Activated CD4-positive, alpha-beta memory T cell treated with anti-CD3 and anti-CD28 coated beads for 36 hours (primary cell): ENCODE measurements at places on chromosomes 4 and X.

- no peaks in the 10 kb centered on the region for H3K27me3 ChIP-seq
- H3K36me3 ChIP-seq: peaks cover 44% of the 10 kb centered on the region
- DNase-seq: no peak
- H3K4me3 ChIP-seq: no peak overlapping the region
Measured at GRCh38 chr4:7812231-7812857, 127.3 kb downstream of the AFAP1 start.

DNA sequence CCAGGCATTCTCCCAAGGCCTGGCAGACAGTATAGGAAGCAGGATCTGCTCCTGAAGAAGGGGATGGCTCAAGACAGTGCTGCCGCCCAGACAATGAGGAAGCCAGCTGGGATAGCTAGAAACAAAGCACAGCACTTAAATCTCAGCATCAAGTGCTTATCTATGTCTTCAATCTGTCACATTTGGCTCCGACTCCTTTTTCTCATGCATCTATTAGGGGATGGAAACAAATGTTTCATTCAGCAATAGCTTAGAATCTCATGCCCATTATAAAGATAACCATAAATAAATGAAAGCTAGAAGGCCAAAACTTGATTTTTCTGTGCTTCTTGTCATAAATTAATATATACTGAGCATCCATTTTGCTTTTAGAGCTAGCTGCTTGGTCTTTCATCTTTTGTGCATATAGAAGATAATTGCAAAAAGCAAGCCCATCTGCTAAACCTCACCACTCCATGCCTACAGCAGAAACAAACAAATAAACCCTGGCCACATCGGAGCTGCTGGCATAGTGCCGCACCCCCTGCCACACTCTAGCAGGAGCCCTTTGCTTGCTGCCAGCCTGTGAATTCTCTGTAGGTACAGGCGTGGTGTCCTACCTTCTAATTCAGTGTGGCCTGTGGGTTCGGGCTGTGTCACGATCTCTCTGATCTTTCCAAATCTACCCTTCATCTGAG is 75.9 kb downstream of the AASDH start:
- H3K4me3 ChIP-seq: no peak overlapping the region
- no peaks in the 10 kb centered on the region for H3K27me3 ChIP-seq
- no peaks in the 10 kb centered on the region for H3K4me1 ChIP-seq
- no peak overlapping the region for H3K27ac ChIP-seq
- H3K36me3 ChIP-seq: no peaks in the 10 kb centered on the region

DNA sequence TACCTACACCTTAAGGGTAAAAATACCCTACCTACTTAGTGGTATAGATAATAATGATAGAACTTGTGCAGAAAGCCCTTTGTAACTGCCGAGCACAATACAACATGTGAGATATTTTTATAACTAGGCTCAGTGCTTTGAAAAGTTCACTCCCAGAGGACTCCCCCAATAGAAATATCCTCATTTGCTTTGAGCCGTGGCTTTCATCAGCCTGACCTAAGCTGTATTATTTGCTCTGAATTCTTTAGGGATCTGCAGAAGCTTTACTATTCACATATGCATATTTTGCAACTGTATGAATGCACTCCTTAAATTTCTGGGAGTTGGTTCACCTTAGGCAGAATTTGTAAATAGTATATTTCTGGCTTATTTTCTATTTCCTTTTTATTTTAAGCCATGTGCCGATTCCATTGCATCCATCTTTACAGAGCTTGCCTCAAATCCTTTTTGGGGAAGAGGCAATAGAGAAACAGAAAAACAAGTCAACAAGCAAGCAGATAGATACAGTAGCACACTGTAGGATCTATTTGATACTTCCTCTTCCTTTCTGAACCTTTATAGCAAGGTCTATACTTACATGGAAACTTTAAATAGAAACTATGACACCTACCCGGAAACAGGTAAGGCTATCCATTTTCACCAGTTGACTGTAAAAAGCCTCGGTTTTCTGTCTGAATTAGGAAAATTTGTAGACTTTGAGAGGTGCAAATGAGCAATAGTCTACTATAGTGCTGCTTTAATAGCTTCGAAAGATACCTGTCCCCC is 242.5 kb upstream of the VCX3A start:
- H3K27ac ChIP-seq: no peak overlapping the region
- H3K4me3 ChIP-seq: no peak overlapping the region
- no peak for DNase-seq
- H3K27me3 ChIP-seq: no peaks in the 10 kb centered on the region
- no peaks in the 10 kb centered on the region for H3K4me1 ChIP-seq

DNA sequence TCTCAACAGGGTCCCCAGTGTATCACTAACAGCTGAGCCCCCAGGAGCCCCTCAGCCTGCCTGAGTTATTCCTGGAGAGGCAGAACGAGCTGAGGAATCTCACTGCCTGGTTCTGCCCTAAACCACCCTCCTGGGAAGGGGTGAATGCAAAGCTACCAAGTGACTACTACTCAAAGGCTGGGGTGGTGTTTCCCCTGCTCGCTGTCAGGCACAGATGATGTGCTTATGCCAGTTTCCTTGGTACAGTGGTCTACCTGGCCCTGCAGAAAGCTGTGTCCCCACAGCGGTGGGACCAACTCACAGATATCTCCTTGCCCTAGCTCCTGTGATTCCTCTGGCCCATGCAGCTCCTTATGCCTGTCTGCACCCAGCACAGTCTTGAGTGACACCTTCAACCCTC is 35.4 kb upstream of the ASMTL start:
- peaks cover 30% of the 10 kb centered on the region for H3K4me1 ChIP-seq
- H3K27ac ChIP-seq: peak overlapping the region; percentile 40
- no peaks in the 10 kb centered on the region for H3K27me3 ChIP-seq
- DNase-seq: peak; percentile 8
- H3K36me3 ChIP-seq: peaks cover 48% of the 10 kb centered on the region

GRCh38 chrX:16628946-16629595 is 20.9 kb upstream of the S100G start:
- H3K27me3 ChIP-seq: no peaks in the 10 kb centered on the region
- H3K36me3 ChIP-seq: no peaks in the 10 kb centered on the region
- peaks cover 3% of the 10 kb centered on the region for H3K4me1 ChIP-seq
- no peak for DNase-seq
- H3K27ac ChIP-seq: no peak overlapping the region

- no peak overlapping the region for H3K27ac ChIP-seq
- no peaks in the 10 kb centered on the region for H3K36me3 ChIP-seq
- H3K27me3 ChIP-seq: peaks cover 6% of the 10 kb centered on the region
- peaks cover 34% of the 10 kb centered on the region for H3K4me1 ChIP-seq
- DNase-seq: no peak
Measured at GRCh38 chrX:10015723-10016518, 48.8 kb downstream of the CLDN34 start.

- H3K36me3 ChIP-seq: no peaks in the 10 kb centered on the region
- no peak overlapping the region for H3K27ac ChIP-seq
- H3K4me1 ChIP-seq: no peaks in the 10 kb centered on the region
- no peak for DNase-seq
- H3K27me3 ChIP-seq: peaks cover 3% of the 10 kb centered on the region
Measured at GRCh38 chr4:174080361-174080760, 203.1 kb downstream of the FBXO8 start.

DNA sequence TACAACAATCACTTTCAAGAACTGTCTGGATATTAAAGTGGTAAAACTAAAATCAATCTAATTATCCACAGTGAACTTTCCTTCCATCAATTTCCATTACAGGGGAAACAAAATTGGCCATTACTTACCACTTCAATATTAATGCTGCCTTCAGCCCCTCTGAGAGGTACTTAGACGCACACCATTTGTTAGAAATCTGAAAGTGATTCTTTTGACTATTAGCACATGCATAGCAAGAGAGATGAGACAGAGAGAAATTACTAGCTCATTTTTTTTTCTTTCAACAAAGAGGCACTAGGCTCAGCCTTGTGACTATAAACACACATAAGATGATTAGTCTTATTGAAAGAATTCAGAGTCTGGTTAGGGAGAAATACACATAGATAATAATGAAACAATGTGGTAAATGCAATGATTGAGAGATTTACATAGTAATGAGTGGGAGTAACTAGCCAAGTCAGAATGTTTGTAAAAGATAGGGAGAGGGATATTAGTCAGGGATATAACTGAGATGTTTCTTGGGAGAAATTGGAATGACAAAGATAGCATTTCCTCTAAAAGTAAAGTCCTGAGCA is 93.3 kb downstream of the YIPF7 start:
- no peaks in the 10 kb centered on the region for H3K4me1 ChIP-seq
- H3K27ac ChIP-seq: no peak overlapping the region
- no peak overlapping the region for H3K4me3 ChIP-seq
- no peak for DNase-seq

DNA sequence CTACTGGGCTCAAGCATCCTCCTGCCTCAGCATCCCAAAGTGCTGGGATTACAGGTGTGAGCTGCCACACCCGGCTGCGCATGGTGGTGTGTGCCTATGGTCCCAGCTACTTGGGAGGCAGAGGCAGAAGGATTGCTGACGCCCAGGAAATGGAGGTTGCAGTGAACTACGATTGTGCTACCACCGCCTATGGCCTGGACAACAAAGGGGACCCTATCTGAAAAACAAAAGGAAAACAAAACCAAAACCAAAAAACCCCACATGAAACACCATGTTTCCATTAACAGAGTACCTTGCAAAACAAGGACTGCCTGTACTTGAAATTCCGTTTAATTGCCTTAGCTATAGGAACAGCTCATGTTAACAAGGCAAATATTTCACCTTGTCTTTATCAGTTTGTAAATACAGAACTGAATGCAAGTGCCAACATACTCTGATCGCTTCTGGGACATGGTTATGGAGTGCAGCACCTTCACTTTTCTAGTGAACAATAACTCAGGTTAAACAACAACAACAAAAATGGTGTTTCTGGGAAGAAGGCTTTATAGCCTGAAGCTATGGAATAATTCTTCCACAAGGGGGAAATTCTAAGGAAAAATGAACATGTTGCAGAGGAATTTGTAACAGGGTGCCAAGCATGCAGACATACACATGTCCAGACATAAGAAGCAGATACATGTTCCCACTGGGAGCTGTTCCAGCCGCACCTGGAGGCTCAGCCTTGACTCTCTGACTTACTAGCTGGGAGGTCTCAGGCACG is 73.2 kb upstream of the STS start:
- H3K4me1 ChIP-seq: peaks cover 11% of the 10 kb centered on the region
- H3K27ac ChIP-seq: no peak overlapping the region
- H3K27me3 ChIP-seq: no peaks in the 10 kb centered on the region
- peaks cover 4% of the 10 kb centered on the region for H3K36me3 ChIP-seq
- DNase-seq: no peak

GRCh38 chr4:17327591-17327990 is 184.3 kb downstream of the QDPR start:
- no peaks in the 10 kb centered on the region for H3K36me3 ChIP-seq
- no peaks in the 10 kb centered on the region for H3K27me3 ChIP-seq
- H3K4me3 ChIP-seq: no peak overlapping the region
- H3K4me1 ChIP-seq: peaks cover 9% of the 10 kb centered on the region
- DNase-seq: no peak

- H3K4me1 ChIP-seq: peaks cover 16% of the 10 kb centered on the region
- no peaks in the 10 kb centered on the region for H3K36me3 ChIP-seq
- peak; percentile 11 for DNase-seq
- H3K4me3 ChIP-seq: no peak overlapping the region
Measured at GRCh38 chrX:70253377-70254062, 6.5 kb downstream of the P2RY4 start.

- H3K36me3 ChIP-seq: peaks cover 3% of the 10 kb centered on the region
- no peaks in the 10 kb centered on the region for H3K4me1 ChIP-seq
- no peak overlapping the region for H3K4me3 ChIP-seq
- no peak overlapping the region for H3K27ac ChIP-seq
- no peak for DNase-seq
Measured at GRCh38 chr4:41746440-41747229, 1.9 kb downstream of the PHOX2B start.

DNA sequence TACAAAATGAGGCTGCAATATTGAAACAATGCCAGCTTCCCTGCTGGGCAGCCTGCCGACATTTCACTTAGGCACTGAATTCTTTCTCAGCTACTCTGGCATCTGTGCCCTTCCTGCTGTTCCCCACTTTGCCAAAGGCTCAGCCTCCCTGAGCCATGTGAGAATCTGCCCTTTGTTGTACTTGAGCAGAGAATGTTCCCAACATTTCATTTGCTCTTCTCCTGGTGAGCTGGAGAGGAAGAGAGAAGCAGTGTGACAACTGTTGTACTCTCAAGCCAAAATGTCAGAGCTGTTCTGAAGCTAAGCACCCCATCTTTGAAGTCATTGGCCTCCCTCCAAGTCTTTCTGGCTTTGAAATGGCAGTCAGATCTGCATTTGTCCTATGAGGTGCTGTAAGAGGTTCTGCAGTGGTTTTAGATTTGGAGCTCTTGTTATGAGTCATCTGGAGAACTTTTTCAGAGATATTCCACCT is 32.5 kb downstream of the LANCL3 start:
- no peak for DNase-seq
- H3K27ac ChIP-seq: no peak overlapping the region
- H3K4me1 ChIP-seq: no peaks in the 10 kb centered on the region
- H3K27me3 ChIP-seq: peaks cover 2% of the 10 kb centered on the region

- no peaks in the 10 kb centered on the region for H3K4me1 ChIP-seq
- no peak for DNase-seq
- no peak overlapping the region for H3K27ac ChIP-seq
Measured at GRCh38 chr4:156197216-156197615, 243.6 kb upstream of the CTSO start.

DNA sequence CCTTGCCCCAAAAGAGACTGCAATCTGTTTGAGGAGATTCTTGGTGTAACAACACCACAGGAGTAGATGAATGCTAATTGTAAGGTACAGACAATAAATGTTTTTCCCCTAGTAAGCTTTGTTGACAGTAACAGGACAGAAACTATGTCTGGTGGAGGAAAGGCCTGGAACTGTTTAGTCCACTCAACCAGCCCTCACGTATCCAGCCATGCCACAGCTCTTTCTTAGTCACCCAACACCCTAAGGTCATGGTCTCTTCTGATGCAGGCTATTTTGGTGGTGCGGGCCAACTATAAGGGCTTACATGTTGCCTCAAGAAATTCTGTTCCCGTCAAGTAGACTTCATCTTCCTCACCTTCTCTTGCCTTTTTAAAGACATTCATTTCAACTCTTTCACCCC is 75.9 kb upstream of the GAB1 start:
- peaks cover 2% of the 10 kb centered on the region for H3K27me3 ChIP-seq
- no peak overlapping the region for H3K4me3 ChIP-seq
- no peak for DNase-seq

GRCh38 chr4:156538651-156539257 is 432.8 kb downstream of the PDGFC start:
- no peak overlapping the region for H3K27ac ChIP-seq
- H3K4me1 ChIP-seq: no peaks in the 10 kb centered on the region
- DNase-seq: no peak
- H3K27me3 ChIP-seq: no peaks in the 10 kb centered on the region

DNA sequence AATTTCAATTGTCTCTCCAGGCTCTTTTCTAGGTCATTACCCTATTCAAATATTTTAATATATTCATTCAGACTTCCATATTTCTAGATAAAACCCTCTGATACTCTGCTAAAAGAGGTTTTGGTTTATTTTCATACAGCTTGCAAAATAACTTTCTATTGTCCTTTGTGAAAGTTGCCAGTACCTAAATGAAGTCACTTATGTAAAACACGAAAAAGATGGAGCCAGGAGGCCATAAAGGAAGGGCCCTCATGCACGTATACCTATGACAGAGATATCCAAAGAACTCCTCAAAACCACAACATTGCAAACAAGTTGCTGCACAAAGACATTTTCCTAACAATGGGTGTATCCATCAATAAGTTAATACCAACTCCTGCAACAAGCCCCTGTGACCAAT is 25.7 kb upstream of the ELOVL6 start:
- DNase-seq: no peak
- H3K4me3 ChIP-seq: no peak overlapping the region
- H3K36me3 ChIP-seq: no peaks in the 10 kb centered on the region
- H3K27ac ChIP-seq: no peak overlapping the region
- H3K4me1 ChIP-seq: no peaks in the 10 kb centered on the region
- no peaks in the 10 kb centered on the region for H3K27me3 ChIP-seq
